ENCODE measurements at places on chromosomes 1 and 21.

DNA sequence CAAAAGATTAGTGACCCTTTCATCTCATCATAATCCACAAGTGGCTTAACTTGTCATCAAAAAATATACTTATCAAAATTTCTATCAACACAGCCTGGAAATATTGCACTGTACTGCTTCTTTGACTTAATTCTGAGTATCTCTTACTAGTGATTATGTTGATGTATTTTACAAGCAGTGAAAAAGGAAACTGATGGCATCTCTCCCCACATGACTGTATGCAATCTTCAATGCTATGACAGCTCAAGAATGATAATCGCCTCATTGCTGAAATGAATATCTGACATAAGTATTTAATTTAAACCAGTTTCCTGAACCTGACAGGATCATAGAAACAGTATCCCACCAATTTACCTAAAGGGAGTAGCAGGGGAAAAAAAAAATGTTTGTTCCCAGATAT lies 79.5 kb downstream of the DPYD start:
- DNase-seq = no peak

- DNase-seq = no peak
Observed at GRCh38 chr1:54795841-54796468, 5.2 kb downstream of the TTC22 start.

DNA sequence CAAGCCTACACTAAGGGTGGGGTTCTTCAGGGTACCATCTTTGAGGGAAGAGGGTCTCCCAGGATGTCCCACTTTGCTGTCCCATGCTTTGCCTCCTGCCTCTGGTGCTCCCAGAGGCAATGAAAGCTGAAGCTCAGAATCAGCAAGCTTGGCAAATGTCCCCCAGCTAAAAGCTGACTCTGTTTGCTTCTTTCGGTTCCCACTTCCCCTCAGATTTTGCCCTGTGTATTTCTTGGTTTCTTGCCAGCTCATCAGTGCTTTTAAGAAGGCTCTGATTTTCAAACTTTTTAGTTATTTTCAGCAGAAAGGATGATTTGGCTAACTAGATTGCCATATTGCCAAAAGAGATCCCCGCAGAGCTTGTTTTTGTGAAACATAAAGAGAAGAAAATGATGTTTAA lies 33.1 kb upstream of the COG2 start:
- no peak for DNase-seq

DNA sequence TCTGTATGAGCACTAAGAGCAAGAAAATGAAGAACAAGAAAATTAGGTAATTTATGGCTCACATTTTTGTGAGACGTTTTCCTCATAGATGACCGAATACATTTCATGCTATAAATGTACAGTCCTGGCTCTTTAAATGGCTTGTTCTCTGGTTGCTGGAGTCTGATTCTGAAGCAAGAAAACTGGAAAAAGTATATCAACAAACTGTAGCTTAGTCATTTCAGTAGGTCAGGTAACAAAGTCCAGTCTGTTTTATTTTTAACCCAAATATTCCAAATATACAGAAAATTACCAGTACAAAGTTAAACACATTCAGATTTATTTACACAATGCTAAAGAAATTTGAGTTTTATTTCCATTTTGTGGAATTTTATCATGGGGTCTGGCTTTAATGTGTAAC lies 2.5 kb upstream of the MYBPHL start:
- no peak for DNase-seq

DNA sequence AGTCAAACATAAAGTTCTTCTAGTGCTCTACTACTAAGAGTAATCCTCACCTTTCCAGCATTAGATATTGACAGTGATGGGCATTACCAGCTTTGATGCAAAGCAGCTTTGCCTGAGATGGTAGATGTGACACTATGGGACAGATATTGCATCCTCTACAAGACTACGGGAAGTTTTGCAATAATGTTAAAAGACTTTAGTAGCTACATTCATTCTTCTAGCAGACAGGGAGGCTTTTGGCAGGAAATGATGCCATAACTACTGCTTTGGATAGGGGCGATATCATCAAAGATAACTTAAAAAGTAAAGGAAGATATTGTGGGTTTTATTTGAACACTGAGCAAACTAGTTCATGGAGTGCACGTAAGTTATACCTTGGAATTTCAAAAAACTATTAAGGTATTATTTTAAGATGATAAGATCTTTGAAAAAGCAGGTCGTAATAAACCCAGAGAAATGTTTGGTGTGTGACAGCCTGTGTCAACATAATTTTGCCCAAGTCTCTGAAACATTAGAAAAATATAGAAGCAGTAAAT lies 368.3 kb upstream of the TMPRSS15 start:
- DNase-seq = no peak

- no peak for DNase-seq
Observed at GRCh38 chr1:9351654-9352271, 59.1 kb downstream of the SPSB1 start.
